ENCODE measurements at places on chromosomes 1 and 21. TPM values are rescaled to one million over a fixed set of nuclear protein-coding genes. Genes with fewer than 3 reads are reported as not detected.

Gene PBX1
- polyA plus RNA-seq = 6.7 TPM

- no peak for DNase-seq
These were observed 393 bp downstream of the ELAPOR1 start for GRCh38 chr1:109114342-109114674.

Gene PCNX2
- polyA plus RNA-seq = 5.1 TPM

- DNase-seq = no peak
These were observed 30.0 kb upstream of the FGGY start for GRCh38 chr1:59266927-59267293.

Gene FCRL4
- not detected for polyA plus RNA-seq
